Stimulated activated CD4-positive, alpha-beta T cell treated with anti-CD3 and anti-CD28 coated beads, TNF-alpha, amount 100 ng/mL, for 4 hours (primary cell): ENCODE measurements at places on chromosomes 11 and 22.

GRCh38 chr11:122732342-122733315, 77.1 kb downstream of the UBASH3B start:
- no peak for DNase-seq

DNA sequence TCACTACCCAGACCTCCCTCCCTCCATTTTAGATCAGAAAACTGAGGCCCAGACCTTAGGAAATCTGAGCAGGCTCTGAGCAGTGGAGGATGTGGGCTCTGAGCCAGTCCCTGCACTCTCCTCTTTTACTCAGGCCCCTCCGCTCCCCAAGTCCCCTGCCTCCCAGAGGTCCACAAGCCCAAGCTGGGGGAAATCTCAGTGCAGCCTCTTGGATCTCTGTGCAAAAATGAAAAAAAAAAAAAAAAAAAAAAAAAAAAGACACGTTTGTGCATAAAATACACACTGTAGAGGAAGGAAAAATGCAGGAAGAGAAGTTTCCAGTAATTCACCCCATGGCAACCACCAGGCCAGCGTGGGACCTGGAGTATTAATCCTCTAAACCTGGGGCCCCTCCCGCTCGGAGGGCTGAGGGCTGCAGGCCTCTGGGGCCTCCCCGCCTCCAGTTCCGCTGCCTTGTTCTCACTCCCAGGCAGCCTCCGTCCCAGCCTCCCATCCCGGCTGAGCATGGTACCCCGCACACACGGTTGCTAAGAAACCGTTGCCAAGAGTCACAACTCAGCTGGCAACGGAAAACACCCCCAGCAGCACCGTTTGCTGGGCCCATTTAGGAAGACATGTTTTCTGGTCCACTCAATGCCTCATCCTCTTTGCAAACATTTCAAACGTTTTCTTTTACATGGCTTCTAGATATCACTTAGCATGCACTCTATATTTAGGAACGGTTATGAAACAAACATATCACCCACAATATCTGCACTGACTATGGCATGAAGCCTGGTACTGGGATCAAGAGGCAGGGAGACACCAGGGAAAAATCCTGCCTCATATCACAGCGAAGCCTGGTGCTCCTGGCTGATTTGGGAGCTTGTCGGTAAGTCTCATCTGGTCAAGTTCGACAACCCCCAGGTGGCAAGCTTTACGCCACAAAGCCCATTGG, 227.5 kb downstream of the CTTN start:
- no peak for DNase-seq

DNA sequence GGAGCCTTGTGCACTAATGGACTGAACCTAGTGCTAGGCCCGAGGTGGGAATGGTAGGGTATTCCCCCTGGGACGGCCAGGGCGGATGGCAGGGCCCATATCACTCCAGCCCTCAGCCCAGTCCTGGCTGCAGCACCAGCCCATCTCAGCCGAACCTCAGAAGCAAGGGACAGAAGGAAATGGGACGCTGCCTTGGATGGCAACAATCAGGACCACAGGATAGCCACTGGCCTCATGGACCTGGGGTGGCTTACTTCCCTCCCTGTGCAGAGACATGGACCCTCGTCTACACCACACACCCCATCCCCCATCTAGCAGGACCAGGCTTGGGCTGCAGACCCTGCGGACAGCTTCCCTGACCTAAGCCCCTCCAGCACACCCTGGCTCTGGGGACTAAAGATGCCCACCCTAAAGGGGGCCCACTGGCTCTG, 24.1 kb downstream of the ARVCF start:
- no peak for DNase-seq

DNA sequence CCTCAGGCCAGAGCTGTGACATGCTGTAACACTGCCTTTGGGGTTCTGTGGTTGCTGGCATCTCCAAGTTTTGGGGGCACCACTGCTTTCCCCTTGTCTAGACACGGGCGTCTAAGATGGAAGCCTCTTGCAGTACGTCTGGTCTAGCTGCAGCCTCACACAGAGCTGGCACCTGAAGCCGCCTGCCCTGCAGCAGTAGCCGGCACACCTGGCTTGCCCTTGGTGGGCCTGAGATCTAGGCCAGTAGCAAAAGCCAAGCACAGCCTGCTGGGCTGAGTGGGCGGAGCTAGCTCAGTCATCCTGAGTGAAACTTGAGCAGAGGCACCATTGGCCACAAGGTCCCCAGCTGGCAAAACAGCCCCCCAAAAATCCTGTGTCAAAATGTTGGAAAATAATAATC, 154.2 kb downstream of the DLG2 start:
- DNase-seq, result no peak

DNA sequence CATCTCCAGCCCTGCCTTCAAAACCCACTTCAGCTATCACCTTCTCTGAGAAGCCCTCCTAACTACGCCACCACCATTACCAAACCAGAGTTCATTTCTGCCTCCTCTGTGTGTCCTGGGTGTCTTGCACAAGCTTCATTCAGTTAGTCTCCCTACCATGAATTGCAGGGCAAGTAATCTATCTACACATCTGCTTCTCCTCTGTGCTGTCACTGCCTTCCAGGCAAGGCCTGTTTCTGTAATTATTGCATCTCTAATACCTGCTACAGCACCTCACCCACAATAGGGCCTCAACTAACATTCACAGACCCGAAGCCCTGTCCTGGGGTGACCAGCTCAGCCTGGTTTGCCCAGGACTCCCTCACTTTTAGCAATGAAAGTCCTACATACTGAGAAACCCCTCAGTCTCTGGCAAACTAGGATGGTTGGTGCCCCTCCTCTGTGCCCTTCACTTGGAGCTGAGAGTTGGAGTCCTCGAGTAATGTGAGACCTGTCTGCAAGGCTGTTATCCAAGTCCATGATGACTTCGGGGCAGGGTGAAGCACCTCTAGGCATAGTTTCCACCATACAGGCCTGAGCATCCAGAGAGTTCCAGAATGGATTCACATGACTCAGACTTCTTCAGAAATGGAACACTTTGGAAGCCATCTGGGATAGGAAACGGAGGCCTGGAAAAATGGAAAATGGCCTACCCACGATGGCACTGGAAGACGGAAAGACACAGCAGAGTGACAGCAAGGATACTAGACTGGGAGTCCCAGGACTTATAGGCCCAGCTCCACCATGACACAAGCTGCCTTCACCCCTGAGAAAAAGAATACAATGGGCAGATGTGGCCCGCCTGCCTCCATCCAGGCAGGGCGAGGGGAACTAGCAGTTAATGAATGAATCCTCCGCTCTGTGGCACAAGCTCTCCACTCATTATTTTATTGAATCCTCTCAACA, 269.3 kb downstream of the BUD13 start:
- no peak for DNase-seq

GRCh38 chr11:94020777-94021481, at the start of gene HEPHL1:
Gene HEPHL1 (plus strand): TSS chr11:94021354. CDS start chr11:94021369, 15 bp downstream.
- DNase-seq, result no peak

GRCh38 chr11:85697747-85698146, 11.8 kb upstream of the CCDC89 start:
- DNase-seq, result no peak
